Hair follicular keratinocyte (primary cell): ENCODE measurements at places on chromosomes 1 and 21. TPM values are rescaled to one million over a fixed set of nuclear protein-coding genes. Genes with fewer than 3 reads are reported as not detected.

FUCA1 gene
- total RNA-seq: 5.5 and 8.9 TPM in 2 replicates

HTR6 gene
- total RNA-seq: not detected in 2 replicates

HHAT gene
- total RNA-seq: 1.4 and 2.4 TPM in 2 replicates

OR13G1 gene
- not detected in 2 replicates for total RNA-seq

PLA2G2C gene
- total RNA-seq: not detected in 2 replicates

SGIP1 gene
- total RNA-seq: 1.9 TPM in 1 of 2 replicates, not detected in the other

S100A1 gene
- total RNA-seq: not detected in 2 replicates

ECE1 gene
- total RNA-seq: 48.0 and 77.9 TPM in 2 replicates

SERPINC1 gene
- total RNA-seq: not detected in 2 replicates

VSIG8 gene
- not detected in 2 replicates for total RNA-seq

ATP1B1 gene
- 34.9 and 54.4 TPM in 2 replicates for total RNA-seq

ELAPOR1 gene
- 0.16 TPM in 1 of 2 replicates, not detected in the other for total RNA-seq

CFH gene
- 1.4 and 5.5 TPM in 2 replicates for total RNA-seq

PYHIN1 gene
- total RNA-seq: not detected in 2 replicates

S100A5 gene
- total RNA-seq: not detected in 2 replicates

LAMB3 gene
- 964 and 3,200 TPM in 2 replicates for total RNA-seq

TTLL10 gene
- not detected in 2 replicates for total RNA-seq

CD1E gene
- total RNA-seq: not detected in 2 replicates

PANK4 gene
- total RNA-seq: 21.8 and 24.3 TPM in 2 replicates

HSD3B2 gene
- not detected in 2 replicates for total RNA-seq

SLC6A9 gene
- 9.1 and 12.0 TPM in 2 replicates for total RNA-seq
